Right cardiac atrium (tissue), 5 donors: ENCODE measurements at places on chromosomes 7 and 10. TPM values are rescaled to one million over a fixed set of nuclear protein-coding genes. Genes with fewer than 3 reads are reported as not detected.

- no peak for DNase-seq
Measured at GRCh38 chr7:150918378-150918777, 59.7 kb downstream of the KCNH2 start.

DNA sequence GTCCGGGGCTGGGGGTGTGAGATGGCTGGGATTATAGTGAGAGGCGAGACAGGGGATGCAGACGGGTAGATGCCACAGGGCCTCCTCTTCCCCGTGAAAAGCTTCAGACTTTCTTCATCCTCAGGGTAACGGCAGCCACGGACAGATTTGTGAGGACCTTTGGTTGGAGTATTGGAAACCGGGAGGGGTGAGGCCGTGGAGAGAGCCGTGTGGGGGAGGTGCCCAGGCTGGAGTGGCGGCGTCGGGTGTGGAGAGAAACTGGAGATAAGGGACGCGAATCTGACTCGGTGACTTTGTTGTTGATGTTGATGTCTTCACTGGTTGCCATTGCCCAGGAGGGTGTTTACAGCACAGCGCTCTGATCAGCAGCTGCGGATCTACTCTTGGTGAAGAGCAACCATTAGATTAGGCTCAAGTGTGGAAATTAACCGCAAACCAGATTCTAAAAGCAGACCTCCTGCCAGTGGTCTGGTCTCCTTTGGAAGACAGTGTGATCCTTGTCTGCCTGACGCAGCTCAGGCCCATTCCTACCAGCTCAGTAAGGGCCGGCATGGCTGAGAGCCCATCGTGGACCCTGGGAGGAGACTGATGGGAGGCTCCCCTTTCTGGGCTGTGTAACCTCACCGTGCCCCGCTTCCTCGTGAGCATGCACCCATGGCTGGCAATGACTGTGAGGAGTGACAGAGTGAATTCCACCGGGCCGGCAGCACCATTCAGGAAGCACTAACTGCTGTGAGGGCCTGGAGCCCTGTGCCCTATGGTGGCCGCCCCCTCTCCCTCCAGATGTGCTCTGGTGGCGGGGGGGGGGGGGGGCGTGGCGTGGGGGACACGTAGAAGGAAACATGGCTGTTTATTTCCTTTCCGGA, 90.3 kb downstream of the INPP5A start:
- DNase-seq: peak; percentile 62

GRCh38 chr10:74474022-74474713, 323.1 kb downstream of the ADK start:
- no peak for DNase-seq

- DNase-seq: no peak
Measured at GRCh38 chr10:93917064-93917391, 23.2 kb downstream of the SLC35G1 start.

DNA sequence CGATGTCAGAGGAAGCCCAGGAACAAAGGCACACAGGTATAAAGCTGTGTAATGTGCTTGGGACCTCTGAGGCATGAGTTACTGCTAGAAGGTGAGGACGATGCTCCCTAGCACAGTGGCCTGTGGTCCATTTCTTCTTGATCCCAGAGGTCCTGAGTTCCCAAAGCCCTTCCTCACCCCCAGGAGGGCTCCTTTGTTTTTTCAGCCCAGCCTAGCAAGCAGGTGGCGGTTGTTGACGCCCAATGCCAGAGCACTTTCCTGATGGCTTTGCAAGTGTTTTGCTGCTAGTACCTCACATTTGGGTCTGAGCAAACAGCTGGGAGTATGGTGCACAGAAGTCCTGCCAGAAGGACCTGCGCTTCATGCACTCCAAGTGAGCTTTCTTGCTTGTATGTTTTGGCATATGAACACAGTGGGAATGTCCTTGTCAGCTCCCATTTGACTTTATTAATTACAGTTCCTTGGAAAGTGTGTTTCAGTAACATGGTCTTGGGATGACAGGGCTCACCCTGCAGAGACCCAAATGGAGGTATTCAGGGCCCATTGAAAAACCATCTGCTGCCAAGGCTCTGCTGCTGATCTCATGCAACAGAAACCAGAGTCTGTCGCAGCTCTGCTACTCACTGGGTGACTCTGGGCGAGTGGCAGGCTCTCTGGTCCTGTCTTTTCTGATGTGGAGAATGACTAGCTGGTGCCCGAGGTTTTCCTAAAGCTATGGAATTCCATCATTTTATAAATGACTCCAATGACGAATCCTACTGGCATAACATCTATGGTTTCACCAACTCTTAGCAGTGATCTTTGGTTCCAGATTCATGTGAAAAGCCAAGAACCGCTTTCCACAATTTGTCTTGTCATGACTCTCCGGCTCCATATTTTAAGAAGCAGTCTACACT, 134.9 kb downstream of the ARID5B start:
- no peak for DNase-seq

- no peak for DNase-seq
Measured at GRCh38 chr7:110852156-110852940, 238.6 kb upstream of the LRRN3 start.

GRCh38 chr7:157291404-157292080, 45.3 kb upstream of the DNAJB6 start:
- DNase-seq: no peak

DNA sequence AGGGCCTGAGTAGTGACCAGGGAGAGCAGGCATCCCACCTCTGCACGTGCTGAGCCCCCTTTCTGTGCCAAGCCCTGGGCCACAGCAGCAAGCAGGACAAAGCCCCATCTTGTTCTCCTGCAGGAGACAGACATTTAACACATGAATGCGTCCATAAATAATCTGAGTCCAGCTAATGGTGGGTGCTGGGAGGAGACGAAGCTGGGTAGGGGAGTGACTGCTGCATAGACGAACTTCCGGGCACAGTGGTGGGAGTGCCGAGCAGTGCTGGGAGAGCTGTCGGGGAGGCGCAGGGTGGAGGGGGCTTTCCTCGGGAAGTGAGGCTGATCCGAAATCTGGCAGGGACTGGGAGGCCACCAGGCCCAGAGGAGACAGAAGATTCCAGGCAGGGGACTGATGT, 35.2 kb upstream of the SLC29A3 start:
- no peak for DNase-seq

- no peak for DNase-seq
Measured at GRCh38 chr10:52252307-52252706, 61.8 kb upstream of the DKK1 start.

GRCh38 chr10:32771217-32771616, 186.8 kb downstream of the ITGB1 start:
- no peak for DNase-seq

DNA sequence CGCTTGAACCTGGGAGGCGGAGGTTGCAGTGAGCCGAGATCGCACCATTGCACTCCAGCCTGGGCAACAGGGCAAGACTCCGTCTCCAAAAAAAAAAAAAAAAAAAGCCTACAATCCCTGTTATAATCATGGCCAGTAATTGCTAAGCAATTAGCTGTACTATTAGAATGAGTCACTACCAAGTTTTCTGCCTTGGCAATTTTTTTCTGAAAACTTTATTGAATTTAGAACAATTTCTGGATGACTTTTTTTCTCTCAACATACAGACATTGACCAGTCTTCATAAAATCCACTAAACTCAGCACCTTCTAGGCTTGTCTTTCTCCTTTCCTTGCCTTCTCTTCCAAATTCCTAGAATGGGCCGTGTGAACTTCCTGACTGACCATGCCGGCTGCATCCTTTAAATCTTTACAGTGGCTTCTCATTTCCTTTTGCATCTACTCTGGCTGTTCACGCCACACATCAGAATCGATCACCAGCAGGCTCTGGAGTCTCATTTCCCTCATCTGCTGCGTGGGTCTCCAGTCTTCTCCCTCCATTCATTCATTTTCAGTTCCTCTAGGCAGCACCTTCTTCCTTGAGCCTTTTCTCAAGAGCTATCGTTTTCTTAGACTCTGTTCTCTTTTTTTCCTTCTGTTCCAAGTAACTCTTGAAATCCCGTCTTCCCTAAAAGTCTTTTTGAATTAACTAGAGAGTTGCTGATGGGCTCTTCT, 107.9 kb downstream of the KAT6B start:
- no peak for DNase-seq

DNA sequence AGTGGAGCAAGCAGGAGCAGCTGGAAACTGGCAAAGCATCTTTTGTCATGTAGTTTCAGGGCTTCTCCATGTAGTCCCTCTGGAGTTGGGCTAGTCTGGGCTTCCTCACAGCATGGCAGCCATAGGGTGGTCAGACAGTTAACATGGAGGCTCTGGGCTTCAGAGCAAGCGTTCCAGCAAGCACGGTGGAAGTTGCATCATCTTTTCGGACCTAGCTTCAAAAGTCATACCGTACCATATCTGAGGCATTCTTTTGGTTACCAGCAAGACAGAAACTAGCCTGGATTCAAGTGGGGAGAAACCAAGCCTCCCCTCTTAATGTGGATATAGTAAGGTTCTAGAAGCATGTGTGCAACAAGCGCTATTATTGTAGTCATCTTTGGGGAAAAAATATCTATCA, 135.0 kb downstream of the HTR7 start:
- no peak for DNase-seq

DNA sequence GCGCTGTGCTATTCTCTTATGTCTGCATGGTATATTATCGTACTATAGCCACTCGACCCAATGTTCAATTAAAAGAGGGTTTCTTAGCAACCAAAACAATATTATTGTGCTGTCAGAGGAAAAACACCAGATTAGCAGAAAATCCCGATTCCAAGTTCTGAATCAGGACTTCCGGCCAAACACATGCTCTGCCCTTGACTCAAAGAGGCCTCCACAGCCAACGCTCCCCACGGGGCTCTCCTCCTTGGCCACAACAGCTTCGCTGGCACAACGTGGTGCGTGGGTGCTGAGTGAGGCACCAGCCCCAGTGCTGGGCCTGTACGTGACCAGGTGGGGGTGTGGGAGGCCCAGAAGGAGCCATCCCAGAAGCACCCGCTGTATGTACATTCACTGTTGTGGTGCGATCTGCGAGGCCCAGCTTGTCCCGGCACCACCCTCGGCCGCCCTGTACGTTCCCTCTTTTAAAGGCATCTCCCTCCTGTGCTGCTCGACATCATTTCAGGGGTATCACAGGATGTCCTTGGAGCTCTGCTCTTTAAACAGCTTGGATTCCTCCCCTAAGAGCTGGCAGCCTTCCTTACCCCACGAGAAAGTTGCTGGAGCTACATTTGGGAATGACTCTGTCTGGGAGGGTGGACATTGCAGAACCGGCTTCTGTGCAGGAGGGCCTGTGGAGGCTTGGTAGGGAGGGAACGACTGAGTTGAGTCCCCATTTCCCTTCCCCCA, 736.2 kb downstream of the PARD3 start:
- DNase-seq: peak; percentile 85

DNA sequence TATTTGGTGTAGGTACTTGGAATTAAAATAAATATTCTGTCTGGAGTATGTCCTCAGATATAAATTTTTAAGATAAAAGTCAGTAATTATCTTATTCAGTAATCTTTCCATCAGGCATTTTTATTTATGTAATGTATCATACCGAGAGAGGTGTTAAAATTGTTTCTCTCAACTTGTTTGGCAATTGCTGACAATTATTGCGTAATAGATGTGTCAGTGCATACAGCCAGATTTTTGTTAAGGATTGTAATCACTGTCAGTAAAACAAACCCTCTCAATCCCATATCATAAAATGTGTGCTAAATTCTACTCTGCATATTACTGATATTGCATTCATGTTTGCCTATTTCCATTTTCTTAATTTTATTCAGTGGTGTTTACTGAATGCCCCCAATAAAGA, 69.2 kb downstream of the CNTNAP2 start:
- no peak for DNase-seq

DNA sequence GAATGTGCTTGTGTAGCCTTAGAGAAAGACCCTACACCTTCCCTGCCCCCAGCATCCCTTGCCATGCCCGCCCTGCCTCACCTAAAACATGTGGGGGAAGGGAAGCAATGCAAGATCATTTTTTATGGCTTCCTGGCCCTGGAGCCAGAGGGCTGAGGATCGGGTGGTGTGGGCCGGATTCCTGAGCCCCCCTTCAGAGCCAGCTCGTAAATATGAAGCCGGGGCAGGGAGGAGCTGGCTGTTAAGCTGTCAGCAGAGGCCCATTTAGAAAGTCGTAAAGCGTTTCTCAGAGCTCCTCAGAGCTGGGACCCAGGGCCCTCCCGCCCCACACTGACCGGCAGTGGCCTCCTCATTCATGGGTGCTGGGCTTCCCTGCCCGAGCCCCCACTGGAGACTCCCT, 23.9 kb downstream of the UNC5B start:
- DNase-seq: peak; percentile 51

- DNase-seq: no peak
Measured at GRCh38 chr10:130232166-130233034, 96.2 kb downstream of the GLRX3 start.

TUBAL3 gene
- 1.0 TPM for total RNA-seq

C7orf33 gene
- not detected for total RNA-seq

PPIA gene
- total RNA-seq: 411 TPM

FLNC gene
- total RNA-seq: 279 TPM

ELN gene
- 115 TPM for total RNA-seq
